RPMI7951 (cell line): ENCODE measurements at places on chromosomes 12 and 14.

GRCh38 chr12:110862329-110862728, 15.5 kb downstream of the CCDC63 start:
- no peak for DNase-seq

GRCh38 chr12:68785358-68785757, 22.6 kb upstream of the MDM2 start:
- no peak for DNase-seq

- no peak for DNase-seq
These were observed 660.9 kb downstream of the C12orf50 start for GRCh38 chr12:87368259-87368658.

GRCh38 chr14:64444140-64444539, 21.2 kb upstream of the AKAP5 start:
- DNase-seq: no peak

DNA sequence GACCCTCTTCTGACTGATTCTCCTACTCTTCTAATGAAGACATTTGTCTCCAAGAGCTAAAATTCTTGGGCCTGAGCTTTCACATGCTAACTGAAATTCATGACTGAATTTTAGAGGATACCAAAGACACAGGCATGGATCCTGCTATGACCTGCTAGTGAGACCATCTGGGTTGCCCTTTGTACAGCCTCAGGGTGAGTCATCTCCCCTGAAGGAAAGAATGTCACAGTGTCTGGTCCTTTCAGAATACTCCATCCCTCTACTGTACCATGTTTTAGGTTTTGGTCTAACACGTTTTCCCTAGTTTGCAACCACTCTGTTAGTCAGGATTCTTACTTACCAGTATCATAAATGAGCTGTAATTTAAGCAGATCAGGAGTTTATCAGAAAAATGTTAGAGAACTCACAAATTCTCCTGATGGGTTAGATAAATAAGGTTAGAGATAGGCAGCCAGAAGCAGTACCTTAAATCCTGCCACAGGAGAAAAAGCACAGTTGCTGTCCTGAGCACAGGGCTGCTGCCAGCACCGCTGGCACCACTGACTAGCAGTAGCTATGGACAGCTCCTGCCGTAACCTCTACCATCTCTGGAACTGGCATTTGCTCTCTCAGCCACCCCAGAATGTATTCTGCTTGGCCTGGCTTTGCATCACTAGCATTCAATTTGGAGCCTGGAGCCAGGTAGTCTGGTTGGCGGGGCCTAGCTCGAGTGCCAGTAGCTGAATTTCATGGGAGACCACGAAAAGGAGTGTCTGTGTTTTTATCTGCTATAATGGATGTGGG, 127.6 kb downstream of the ANO6 start:
- peak; percentile 85 for DNase-seq

GRCh38 chr12:96094201-96094600, 58.8 kb upstream of the LTA4H start:
- peak; percentile 76 for DNase-seq

DNA sequence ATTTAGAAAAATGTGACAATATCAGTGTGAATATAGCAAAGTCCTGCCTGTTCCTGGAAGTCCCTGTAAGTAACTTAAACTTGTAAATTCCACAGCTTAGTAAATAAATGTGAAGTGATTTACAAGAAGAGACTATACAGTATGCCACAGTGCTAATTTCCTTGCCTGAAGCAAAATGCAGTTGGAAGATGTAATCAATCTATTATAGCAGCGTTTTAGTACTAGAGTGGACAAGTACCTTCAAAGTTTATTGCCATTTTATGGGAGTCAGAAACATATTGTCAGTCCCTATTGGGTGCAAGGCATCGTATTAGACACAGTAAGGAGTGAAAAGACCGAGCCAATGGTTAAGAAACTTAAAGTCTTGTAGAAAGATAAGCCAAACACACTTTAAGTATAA, 94.1 kb downstream of the TRHDE start:
- no peak for DNase-seq
